Ascending aorta (tissue), 2 donors: ENCODE measurements at places on chromosomes 4 and X.

GRCh38 chr4:17687237-17687857, 72.9 kb downstream of the MED28 start:
- DNase-seq, result no peak

GRCh38 chr4:152278172-152278504, 257.8 kb downstream of the FBXW7 start:
- no peak for DNase-seq

GRCh38 chr4:133839326-133839725, 362.3 kb downstream of the PABPC4L start:
- no peak for DNase-seq

DNA sequence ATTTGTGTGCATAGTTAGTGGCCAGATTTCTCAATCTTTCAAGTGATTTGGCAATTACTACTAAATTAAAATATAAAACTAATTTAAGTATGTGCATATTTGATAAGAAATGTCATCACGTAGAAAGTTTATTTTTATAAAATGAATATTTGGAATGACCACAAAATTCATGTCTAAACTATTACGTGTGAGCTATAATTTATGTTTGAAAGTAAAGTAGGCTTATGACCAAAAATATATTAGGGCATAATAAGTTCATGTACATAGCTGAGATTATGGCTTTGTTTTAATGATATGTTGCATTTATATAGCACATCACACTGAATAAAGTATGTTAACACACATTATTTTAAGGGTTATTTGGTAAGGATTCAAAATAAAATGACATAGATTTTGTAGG, 1532.6 kb downstream of the C4orf33 start:
- DNase-seq, result no peak

GRCh38 chrX:77658886-77659285, 127.1 kb downstream of the ATRX start:
- no peak for DNase-seq

DNA sequence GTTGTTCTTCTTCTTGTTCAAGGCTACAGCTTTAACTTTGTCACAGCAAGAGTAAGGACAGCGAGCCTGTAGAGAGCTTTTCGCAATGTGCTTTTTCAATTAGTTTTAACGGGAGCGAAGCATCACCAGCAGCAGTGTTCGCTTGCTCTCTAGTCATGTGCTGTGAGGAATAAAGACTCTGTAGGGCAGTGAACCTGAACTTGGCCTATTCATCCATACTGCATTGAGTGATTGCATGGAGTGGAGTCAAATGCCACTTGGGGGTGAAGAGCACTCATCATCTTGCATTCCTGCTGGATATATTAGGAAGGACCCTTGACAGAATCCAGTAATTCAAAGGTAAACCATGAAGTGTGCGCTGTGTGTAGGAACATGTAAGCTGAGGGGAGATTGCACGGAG, 240.0 kb downstream of the FRMPD4 start:
- no peak for DNase-seq

DNA sequence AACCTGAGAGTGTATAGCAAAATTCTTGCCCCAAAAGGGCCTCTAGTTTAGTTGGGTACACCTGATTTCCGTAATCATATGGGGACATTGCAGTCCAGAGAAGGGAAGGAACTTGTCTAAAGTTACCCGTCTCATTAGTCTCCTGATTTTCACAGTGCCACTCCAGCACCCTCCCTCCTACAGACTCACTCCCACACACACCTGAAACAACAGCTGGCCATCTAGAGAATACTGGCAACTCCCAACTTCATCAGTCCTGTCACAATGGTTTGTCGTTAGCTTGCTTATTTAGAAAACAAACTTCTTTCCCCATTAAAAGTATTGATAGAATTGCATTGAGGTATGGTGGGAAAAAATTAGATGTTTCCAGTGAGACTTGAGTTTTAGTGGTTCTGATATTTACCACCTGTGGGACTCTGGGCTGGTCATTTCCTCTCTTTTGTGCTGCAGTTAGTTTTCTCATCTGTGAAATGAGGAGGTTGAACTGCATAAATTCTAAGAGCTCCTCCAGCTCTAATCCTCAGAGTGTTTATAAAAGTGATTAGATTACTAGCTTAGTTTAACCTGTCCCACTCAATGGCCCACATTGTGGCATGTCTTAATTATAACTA, 1.7 kb downstream of the IL13RA1 start:
- DNase-seq, result no peak

DNA sequence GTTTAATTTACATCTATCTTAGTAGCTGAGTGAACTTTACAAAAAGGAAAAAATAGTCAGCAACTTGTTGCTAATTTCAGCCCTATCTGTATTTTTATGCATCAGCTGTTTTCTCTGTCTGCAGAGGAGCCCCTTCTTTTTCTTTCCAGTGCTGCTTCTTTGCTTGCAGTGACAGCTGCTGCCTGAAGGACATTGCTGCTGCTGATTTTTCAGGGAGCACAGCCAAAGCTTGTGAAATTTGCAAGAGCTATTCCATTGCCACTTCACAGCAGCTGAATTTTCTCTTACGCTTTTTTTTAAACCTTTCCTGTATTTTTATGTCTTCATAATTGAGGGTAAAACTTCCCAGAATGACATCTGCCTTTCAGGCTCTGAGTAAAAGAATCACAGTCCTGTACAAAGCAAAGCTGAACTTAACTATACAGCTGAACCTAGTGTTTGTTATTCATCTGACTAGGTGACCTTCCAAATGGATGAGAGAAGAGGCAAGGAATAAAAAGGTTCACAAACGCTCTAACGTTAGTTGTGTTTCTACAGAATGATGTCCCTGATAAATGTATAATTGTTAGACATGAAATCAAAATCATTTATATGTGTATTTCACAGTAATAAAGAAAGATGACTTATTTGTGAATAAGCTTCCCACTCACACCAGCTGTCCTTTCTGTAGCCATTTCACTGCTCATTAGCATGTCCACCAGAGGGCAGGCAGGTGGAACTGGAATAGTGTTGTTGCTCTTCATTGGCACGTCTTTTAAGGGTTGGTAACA, 541.4 kb downstream of the ADGRL3 start:
- DNase-seq, result no peak

- no peak for DNase-seq
Measured at GRCh38 chr4:39323821-39324220, 42.3 kb downstream of the RFC1 start.

DNA sequence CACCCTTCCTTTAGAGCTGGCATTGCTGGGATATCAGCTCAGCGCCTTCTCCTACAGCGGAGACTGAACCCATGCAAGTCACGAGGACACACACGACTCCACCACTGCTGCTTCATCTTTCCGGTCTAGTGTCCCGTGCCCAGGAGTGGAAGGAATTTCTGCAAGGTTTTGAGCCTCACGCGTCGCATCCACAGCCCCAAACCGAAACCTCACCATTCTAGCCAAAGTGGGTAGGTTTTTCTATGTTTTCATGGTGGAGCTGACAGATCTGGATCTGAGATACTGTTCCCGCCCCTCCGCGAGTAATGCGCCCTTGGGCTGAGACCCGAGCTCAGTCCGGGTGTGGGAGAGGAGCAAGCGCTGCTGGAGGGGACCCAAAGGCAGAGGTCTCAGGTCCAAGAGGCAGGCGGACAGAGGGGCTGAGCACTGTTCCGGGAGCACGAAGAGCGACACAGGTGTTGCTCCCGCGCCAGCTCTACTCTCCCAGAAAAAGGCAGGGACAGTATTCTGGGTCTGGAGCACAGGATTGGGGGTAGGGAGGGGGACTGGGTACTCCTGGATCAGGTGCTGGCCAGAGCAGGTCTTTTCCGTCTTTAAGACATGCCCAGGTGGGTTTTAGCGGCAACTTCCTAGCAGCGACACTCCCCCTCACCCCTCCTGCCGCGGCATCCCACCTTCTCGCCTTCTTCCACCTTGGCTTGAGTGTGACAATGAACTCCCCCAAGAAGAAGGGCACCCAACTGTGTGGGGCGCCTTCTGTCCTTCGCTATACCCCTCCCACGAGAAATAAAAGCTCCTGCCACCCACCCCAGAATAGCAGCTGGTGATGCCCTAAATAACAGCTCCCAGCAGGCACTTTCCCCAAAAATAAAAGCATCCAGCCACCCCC, 1.8 kb downstream of the EPHA5 start:
- no peak for DNase-seq

DNA sequence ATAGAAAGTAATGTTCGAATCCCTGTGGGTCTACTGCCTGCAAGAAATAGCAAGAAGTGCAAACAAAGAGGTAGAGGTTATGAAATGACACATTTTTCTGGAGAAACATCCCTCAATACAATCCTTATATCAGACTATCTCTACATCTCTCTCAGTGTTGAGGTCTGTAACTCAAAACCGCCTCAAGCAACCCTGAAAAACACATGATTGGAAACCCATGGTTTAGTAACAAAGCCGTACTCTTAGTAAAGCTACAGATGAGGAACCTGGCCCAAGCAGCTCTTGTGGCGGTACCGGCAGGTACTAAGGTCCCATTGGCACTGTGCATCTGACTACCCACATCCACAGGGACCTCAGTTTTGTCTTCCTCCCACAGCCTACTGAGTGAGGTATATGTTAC, 53.9 kb downstream of the IRF2 start:
- no peak for DNase-seq

DNA sequence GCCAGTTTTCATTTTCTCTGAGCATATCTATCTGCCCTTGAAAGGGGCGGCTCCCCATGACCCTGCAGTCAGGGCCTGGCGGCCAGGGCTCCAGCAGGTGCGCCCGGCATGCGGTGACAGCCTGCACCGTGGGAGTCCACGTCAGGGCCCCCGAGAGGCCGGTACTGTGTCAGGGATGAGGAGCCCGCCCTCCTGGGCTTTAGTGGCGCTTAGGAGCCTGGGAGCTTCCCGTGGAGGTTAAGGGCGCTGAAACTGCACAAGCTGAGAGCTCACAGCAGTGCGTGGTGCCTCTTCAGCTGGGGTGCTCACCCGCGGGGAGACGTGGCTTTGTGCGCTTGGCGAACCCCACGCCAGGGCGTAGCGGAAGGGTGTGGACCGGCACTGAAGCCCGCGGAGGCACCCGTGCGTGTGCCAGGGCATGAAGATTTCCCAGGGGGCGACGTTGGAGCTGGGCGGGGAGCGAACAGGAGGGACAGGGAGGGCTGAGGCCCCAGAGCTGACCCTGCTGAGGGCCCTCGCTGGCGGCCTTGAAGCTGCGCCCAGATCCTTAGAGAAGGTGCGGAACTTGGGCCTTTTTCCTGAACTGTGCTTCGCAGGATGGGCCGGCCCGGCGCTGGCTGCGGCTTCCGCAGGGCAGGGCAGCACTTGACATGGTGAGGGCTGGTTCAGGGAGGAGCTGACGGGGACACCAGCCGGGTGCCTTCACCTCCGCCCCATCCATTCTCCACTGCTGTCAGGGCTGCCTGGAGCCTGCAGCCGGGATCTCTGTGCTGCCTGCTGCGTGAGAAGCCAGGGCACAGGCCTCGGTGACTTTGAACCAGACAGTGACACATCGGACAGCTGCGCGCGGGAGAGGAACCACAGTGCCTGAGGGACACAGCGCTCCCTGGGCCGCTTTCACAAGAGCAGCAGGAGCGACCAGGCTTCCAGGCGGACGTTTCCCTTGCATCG, 32.9 kb downstream of the HTT-AS start:
- DNase-seq, result peak; percentile 17

DNA sequence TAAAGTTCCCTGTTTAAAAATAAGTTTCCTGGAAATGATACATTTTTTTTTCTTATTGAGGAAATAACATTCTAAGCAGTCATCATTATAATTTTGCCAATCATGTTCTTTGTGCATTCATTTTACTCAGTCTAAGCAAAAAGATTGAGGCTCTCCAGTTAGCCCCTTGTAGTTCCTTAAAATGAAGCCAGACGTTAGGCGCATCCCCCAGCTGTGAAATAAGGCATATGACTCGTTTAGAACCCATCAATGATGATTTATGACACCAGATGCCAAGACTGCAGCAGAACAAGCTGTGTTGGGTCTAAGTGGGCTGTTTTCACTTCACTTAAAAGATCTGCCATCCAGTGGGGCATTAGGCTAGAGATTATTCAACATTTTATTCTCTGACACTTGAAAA, 17.0 kb downstream of the PDGFC start:
- no peak for DNase-seq

DNA sequence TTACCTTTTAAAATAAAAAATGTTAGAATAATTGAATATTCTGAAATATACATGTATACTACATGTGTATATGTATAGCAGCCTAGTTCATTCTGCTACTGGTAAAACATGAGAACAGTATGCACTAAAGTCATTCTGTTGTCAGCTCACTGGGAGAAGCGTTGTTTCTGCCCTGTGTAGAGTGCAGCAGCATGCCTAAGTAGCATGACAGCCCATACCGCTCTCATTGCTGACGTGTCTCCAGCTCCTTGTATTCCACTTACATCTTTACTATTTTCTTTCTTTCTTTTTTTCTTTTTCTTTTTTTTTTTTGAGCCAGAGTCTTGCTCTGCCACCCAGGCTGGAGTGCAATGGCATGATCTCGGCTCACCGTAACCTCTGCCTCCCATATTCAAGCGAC, 90.7 kb downstream of the KLHL8 start:
- DNase-seq, result no peak

- DNase-seq, result no peak
Measured at GRCh38 chr4:154490234-154490582, 1.4 kb downstream of the DCHS2 start.

DNA sequence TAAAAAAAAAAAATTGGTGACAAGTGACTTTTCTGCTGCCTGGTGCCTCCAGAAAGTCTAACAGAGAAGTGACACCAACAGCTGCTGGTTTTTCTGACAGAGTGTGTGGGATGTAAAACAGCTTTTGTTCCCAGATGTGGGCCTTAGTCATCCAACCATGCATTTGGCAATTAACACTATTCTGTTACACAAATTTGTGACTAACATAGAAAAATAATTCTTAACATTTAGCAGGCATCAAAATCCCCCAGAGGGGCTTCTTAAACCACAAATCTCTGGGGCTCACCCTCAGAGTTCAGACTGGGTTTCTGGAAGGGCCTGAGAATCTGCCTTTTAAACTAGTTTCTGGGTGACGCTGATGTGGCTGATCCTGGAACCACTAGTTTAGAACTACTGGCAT, 100.5 kb upstream of the PCDH7 start:
- no peak for DNase-seq

DNA sequence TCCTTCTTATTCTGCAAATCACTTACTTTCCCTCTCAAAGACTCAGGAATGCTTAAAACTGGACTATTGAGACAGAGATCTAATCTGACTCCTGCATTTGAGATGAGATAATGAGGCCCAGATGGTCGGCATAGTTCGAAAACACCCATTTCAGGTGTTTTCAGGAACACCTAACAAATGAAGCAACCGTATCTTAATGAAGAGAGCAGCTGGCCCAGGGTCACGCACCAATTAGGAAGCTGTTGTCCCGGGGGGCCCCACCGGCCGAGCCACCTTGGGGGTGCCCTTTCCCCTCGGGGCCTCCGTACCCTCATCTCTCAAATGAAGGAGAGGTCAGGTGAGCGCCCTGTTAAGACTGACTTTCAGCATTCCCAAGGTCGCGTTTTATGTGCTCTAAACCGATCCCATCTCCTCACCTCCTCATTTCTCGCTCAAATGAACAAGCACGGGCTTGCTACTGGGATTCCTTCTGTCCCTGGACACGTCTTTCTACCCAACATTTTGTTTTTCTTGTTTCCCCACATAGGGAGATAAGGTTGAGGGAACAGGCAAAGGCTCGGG, 824 bp downstream of the LRPAP1 start:
- no peak for DNase-seq

GRCh38 chr4:184453365-184454160, 20.8 kb downstream of the IRF2 start:
- DNase-seq, result no peak
